NCI-H1105 (cell line): ENCODE measurements at places on chromosomes 7 and 10.

DNA sequence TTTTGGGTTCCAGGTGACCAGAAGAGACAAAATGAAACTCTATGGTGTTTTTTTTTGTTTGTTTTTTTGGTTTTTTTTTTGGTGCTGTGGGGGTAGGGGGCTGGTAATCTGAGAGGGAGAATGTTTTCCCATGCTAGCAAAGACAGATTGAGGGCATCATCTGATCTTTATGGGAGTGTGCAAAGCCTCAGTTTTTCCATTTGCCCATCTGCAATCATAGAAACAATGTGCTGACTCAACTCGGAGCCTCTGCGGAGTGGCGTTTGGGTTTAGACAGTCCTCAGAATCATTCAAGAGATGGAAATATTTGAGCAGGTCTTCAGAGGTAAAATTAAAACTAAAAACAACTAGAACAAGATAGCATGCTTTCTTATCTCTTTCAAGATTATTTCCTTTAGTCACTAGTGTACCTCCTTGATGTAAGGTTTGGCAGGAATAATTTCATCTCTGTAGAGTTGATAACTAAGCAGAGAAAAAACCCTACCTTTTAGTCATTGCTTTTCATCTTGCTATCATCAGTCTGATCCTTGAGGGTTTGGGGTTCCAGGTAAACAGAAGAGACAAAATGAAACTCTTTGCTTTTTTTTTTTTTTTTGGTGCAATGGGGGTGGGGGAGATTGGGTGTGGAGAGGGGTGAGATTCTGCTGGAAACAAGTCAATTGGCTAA lies 18.0 kb downstream of the CNNM2 start:
- no peak for DNase-seq

DNA sequence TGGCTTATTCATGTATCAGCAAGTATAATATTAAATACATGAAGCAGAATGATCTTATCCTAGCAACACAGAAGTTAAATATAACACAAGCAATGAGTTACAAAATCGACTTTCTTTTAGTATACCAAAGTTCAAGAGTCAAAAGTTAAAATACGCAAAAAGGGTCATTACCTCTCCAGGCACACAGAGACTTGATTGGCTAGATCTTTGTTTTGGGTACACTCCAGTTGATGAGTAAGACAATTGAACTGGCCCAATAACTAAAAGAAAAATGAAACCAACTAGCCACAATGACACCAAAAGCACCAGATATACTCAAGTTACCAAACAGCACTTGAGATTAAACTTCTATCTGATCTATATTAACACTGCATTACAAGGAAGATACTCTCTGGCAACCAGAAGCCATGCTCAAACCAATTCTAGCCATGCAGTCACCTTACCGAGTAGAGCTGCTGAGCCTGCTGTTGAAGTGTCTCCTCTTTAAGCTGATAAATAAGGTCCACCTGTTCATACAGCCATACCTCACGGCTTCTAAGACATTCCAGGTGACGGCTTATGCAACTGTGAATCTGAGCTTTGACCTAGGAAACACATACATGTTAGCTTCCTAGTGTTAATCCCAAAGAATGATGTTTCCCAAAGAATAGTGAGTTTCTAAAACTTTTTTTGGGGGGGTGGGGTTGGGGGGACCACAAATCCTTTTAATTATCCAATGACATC lies 15.6 kb downstream of the NCOA4 start:
- DNase-seq: no peak

- no peak for DNase-seq
Measured at GRCh38 chr7:81618396-81619014, 151.3 kb downstream of the HGF start.

GRCh38 chr10:131979821-131980270 lies 1.9 kb downstream of the BNIP3 start:
- no peak for DNase-seq

GRCh38 chr10:50033481-50033880 lies 34.3 kb upstream of the WASHC2A start:
- no peak for DNase-seq

DNA sequence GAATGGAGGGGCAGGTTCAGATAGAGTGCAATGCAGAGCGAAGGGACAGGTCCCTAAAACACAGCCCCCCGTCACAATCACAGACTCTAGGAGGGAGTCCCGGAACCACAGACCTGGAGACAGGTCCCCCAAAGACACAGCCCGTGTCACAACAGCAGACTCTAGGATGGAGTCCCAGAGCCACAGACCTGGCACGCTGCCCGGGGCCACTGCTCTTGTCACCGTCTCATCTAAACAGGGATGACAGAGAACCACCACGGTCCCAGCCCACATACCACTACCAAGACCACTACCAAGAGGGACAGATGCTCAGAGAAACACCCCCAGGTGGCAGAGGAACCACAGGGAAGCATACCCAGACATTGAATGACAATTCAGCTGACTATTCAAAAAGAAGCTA lies 183.9 kb downstream of the TCERG1L start:
- no peak for DNase-seq

GRCh38 chr7:2699289-2699620 lies 11.3 kb downstream of the AMZ1 start:
- no peak for DNase-seq

GRCh38 chr7:37912756-37913155 lies 3.9 kb downstream of the SFRP4 start:
- DNase-seq: no peak

GRCh38 chr10:96463562-96463961 lies 50.2 kb downstream of the TLL2 start:
- no peak for DNase-seq

DNA sequence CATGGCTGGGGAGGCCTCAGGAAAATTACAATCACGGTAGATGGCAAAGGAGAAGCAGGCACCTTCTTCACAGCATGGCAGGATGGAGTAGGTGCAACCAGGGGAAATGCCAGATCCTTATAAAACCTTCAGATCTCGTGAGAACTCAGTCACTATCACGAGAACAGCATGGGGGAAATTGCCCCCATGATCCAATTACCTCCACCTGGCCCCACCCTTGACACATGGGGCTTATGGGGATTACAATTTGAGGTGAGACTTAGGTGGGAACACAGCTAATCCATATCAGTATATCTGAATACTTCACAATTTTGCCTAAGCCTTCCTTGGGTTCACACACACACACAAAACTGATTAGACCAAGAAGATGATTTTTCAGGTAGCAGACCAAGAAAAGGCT lies 145.1 kb upstream of the COL1A2 start:
- DNase-seq: no peak

- no peak for DNase-seq
Measured at GRCh38 chr7:10315881-10316280, 657.8 kb upstream of the PHF14 start.

DNA sequence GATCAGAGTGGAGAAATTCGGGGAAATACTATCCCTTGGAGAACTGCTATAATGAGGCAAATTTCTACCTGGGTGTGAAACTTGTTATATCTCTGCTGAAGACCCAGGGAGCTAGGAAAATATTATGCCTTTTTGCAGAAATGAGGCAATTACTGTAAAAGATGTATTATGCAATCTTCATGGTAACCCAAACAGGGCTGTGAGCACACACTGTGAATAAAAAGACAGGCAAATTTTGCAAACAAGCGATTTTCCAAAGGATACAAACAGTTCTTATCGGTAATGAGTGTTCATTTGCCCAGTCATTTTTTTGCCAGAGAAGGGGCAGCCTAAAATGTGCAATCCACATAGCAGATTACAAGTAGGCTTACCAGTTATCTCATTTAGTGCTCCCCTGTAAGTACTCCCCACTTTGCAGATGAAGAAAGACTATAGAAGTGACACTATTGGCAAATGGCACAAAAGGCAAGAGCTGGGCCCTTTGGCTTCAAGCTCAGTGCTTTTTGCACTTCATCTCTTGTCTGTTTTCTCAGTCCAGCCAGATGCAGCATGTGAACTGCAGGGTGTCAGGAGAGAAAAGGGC lies 205.8 kb downstream of the HECW1 start:
- no peak for DNase-seq

DNA sequence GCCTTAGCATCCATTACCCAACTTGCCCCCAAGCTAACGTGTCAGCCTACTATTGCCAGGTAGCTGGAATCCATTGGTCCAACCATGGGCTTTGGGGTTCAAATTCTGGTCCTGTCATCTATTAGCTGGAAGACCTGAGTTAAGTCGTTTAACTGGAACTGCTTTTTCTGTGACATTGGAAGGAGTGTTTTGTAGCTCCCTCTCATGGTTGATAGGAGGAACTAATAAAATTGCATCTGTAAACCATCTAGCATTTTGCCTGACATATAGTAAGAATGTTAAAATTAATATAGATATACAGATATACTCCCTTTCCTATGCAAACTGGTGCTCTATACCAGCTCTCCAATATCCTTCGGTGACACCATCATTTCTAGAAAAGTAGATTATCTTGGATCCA lies 23.8 kb upstream of the SLF2 start:
- DNase-seq: no peak

DNA sequence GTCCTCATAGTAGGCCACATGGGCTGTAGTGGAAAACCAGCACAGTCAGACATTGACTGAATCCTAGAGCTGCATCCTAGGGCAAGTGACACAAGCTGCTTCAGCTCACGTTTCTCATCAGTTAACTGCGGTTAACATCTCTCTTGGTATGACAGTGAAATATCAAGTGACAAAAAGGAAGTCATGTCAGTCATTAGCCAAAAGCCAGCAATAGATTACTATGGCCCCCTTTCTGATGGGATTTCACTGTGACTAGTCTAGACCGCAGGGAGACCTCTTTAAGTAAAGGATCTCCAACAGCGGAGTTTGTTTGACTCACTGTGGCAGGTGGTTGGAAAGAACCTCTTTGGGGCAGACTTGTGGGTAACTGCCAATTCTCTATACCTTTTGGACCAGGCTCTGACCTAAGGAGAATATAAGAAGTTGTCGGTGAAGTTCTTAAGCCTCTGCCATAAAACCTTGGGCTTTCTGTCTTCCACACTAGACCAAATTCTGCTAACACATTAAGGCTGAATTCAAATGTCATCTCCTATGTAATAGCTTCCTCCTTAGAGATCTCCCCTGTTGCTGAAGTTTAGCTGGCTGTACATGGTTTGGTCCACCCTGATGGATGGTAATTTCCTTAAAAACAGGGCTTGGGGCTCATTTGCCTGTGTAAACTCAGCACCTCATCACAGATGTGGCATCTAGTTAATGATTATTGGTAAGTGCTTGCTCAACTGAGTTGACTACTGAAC lies 115.3 kb downstream of the SGMS1 start:
- no peak for DNase-seq

- no peak for DNase-seq
Measured at GRCh38 chr7:44867073-44867995, 18.0 kb downstream of the PURB start.
